Stimulated activated CD4-positive, alpha-beta T cell treated with anti-CD3 and anti-CD28 coated beads, Interleukin-1b, Interleukin-23, amount 100 ng/mL, for 1 hour (primary cell): ENCODE measurements at places on chromosomes 7 and 10.

DNA sequence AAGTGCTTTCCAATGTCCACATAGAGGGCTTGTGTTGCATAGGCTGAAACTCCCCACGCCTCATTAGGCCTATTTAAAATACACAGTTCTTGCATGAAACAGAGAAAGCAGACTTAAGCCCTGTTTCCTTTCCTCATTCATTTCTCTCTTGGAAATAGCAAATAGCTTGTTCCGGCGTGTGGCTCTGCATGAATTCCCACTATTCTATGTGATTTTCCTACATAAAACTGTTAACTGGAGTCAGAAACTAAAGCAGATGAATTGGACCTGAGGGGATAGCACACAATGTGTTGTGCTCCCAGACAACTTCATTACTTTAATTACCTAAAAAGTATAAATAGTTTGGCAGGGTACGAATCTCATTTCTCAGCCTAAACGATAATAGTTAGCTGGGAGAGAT lies 981.5 kb downstream of the SORCS1 start:
- no peak for DNase-seq

DNA sequence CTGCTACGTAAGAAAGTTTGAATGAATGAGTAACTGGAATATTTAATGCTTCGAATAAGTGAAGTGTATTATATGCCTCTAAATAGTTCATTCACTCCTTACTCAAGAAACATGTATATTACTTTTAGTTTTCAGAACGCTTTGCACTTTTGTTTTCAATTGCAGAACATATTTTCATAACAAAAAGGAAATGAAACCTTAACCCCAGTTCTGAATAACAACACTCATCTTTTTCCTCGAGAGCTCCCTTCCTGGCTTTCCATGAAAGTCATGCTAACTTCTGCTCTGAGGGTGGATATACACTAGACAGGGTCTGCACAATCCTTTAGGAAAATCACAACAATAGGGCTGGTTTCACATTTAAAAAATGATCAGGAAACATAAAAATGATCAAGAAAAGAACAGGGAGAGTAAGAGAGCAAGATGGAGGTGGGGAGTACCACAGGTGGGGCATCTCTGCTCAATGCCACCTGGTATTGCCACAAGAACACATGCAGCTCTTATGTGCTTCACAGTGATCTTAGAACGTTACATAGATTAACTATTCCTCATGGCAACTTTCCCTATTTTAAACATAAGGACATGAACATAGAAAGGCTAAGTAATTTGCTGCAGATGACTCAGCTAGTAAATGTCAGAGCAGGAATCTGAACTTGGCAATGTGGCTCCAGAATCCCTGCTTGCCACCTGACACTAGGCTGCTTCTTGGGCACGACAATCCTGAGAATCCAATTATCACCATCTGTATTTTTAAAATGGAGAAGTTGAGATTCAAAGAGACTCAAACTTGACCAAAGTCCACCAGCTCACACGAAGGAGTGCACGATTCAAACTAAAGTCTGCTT lies 219.5 kb upstream of the AOAH start:
- no peak for DNase-seq

DNA sequence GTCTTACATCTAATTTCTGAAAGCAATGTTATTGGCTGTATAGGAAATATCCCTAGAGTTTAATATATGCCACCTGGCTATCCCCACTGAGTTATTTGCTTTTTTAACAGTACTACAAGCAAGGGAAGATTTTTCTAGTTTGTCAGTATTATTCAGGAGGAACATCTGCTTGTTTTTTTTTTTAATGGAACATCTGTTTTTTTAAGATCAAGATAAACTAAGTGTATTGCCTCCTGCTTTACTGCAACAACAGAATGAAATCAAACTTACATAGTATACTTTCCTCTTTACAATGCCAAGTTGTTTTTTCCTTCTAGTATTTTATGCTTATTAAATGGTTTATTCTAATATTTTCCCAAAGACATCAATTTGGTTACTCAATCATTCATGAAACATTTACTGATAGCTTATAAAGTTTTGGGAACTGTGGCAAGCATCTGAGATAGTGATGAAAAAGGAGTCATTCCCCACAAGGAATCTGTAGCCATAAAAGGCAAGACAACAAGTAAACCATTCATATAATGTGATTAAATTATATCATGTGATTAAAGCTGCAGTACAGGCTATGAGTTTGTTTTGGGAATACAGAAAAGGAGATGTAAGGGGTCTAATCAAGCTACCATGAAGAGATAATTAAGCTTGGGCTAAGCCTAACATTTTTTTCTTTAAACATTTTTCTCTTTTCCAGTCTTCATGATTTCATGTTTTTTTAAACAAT lies 17.4 kb downstream of the MTPN start:
- no peak for DNase-seq

DNA sequence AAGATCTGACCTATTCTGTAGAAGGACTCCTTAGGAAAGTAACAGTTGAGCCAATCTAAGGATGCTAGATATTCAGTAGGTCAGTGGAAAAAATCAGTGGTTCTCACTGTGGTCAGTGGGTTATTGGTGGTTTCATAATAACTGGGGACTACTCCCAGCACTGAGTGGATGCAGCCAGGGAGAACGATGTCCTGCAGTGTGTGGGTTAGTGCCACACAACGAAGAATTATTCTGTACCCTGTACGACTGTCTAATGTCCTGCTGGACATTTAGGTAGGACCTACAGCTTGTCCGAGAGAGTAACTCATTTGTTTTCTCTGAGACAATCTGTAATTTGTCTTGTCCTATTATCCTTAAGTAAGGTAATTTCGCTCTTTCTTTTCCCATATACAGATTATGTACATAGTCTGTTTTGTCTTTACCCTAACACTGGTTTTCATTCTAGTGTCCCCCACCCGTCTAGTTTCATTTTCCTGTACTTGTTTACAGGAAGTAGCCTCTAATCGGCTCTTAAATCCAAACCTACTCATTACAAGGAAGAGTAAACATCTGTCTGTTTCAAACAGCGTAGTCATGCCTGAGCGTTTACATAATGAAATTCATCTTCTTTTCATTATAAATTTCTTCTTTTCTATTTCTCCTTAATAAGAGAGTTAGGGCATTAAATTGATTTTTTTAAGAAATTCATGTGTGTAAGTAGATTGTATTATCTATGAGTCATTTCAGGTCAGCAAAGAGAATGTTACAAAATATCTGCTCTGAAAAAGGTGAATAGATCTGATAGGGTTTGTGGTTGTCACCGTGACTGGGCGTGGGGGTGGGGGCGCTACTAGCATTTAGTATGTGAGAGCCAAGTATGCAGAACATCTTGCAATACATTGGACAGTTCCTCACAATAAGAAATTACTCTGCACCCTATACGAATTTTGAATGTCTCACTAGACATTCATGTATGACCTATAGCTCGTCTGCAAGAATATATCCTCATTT lies 8.3 kb upstream of the ZC3HAV1L start:
- peak; percentile 11 for DNase-seq

DNA sequence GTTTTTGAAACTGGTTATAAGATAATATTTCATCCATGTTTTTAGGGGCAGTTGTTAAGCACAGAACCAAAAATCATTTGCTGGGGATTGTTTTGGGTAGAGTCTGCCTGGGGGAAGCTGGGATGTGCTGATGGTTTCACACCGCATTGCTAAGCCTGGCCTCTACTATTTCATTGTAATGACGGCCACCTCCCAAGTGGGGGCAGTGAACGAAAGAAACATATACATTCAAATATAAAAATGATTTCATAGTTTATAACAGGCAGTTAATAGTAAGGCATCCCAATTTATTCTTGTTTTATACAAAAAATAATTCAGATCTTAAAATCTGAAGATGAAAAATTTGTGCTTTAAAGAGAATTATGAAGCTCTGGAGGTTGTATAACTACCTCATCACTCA lies 750.8 kb downstream of the REEP3 start:
- DNase-seq = no peak

- no peak for DNase-seq
Measured at GRCh38 chr10:80588546-80588945, 50.8 kb downstream of the SH2D4B start.

DNA sequence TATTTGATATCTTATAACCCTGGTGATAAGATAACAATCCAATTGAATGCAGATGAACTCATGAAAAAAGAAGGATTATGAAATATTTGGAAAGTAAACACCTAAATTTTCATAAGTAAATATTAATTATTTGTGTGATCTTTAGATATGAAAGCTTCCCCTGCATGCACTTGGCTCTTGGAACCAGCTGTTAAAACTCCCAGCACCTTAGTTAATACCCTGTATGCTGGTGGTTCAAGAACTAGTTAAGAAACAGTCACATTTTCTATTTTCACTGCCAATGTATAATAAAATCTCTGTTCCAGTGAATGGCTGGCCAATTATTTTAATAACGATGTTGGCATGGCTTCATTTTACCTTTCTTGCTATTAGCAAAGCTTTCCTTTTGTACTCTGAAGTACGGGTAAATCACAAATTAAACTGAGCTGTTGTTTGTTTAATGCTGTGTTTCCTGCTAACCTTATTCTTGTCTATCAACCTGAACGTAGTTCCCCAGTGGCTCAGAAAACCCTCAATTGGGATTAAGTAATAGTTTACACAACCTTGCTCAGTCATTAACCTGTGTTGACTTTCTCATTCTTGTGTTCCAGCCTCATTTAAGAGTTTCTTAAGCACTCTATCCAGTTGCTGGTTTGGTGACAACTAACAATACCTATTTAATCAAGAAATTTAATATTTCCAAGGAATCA lies 38.9 kb downstream of the MET start:
- DNase-seq = no peak

DNA sequence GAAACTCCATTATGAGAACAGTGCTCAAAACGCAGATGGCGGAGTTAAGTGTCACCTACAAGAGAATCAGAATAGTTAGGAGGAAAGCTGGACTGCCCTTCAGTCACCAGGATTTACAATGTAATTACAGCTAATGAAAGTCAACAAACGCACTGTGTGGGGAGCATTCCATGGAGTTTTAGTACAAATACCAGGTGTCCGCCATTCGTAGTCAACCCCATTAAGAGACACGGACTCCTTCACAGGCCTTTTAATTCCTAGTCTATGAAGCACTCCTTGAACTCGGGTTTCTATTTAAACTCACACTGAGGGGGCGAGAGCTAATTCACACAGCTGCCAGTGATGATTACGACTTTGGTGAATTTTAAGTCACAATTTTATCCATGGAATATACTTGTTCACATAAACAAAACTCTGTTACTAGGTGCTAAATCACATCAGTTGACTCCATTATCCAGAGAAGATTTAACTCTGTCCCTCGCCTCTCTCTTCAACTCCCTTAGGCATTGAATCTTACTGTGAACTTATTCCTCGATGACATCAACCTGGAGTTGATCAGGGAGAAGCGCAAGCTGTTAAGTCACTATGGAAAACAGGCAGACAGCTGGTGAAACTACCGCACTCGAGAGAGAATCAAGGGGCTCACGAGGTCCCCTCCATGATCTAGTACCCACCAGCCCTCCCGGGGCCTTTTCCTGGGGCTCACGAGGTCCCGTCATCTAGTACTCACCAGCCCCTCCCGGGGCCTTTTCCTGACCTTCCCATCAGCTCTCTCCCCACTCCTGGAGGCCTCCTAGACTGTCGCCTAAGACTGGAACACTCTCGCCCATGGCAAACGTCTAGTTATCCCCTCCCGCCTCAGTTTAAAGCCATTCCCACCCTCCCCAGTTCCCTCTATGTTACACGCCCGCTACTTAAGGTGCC lies 1.5 kb downstream of the ZFAND2A start:
- DNase-seq = no peak

- no peak for DNase-seq
Measured at GRCh38 chr10:54372179-54372578, 428.9 kb downstream of the PCDH15 start.

DNA sequence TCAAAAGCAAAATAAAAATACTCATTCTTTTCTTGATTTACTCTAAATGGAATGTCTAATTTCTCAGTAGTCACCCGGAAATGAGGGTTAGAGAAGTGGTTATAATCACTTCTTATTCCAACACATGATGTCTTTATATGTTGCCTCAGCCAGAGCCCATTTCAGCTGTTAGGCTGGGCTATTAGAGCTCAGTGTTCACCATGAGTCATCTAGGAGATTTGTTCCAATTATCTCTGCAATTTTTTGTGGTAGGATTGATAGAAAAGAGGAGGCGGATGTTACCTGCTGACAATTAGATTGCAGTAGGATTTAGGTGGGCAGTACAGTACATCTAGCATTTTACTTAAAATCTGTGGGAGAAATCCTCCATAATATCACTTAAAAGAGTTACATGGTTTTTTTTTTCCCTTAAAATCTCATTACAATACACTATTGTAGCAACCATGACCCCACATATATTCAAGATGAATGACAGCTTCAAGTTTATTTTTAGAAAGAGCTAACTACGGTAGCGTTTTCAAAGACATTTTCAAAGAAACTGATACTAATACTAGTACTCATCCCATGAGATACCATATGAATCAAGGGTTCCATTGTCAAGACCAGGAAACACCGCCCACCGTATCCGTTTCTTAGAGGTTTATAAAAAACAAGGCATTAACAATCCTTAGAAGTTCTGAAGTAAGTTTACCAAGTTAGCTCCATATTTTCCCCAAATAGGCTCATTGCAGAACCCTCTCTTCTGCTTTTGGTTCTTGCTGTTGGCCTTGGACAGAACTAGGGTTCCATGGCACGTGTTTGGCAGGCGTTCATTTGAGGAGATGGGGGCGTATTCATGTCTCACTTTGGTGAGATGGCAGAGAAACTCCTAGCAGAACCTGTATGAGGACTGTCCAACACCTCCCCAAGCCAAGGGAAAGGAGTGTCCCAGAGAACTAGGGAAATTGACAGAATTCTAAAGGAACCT lies 10.4 kb downstream of the CPA2 start:
- peak; percentile 2 for DNase-seq

DNA sequence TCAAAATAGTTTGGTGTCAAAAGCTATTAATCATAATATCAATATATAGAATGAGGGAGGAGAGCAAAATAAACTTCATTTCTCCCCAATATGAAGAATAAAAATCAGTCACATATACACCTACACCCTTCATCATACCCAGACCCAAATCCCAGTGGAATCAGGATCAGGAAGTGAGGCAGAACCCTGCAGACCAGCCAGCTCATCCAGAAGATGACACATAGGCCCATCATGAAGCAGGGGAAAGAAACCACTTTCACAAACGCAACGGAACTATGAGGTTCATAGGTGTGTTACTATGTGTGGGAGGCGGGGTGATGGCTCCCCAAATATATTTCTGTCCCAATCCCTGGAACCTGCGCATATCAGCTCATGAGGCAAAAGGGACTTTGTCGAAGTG lies 89.0 kb downstream of the RSU1 start:
- no peak for DNase-seq

- DNase-seq = no peak
Measured at GRCh38 chr7:27140126-27140857, 3.2 kb downstream of the HOXA5 start.

DNA sequence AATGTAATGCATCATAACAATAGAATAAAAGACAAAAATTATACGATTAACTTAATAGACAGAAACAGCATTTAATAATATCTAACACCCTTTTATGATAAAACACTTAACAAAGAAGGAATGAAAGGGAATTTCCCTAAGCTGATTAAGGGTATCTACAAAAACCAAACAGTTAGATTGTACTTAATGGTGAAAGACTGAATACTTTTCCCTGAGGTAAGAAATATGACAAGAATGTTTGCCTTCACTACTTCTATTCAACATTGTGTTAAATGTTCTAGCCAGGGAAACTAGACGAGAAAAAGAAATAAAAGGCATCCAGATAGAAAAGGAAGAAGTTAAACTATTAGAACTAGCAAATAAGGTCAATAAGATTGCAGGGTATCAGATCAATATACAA lies 276.9 kb downstream of the BAMBI start:
- DNase-seq = no peak

- DNase-seq = no peak
Measured at GRCh38 chr7:87146740-87147386, 5.4 kb upstream of the DMTF1 start.
